Adipose tissue (tissue), 3 donors: ENCODE measurements at places on chromosomes 1 and 21. TPM values are rescaled to one million over a fixed set of nuclear protein-coding genes. Genes with fewer than 3 reads are reported as not detected.

Gene RGS4
- polyA plus RNA-seq = 8.4 TPM

Gene KCNQ4
- 0.88 TPM for polyA plus RNA-seq

Gene RPTN
- polyA plus RNA-seq = not detected

Gene OR2M3
- not detected for polyA plus RNA-seq

Gene DPT
- 628 TPM for polyA plus RNA-seq

Gene ZNF281
- polyA plus RNA-seq = 1.8 TPM

Gene DNAJC8
- 63.5 TPM for polyA plus RNA-seq

Gene HSD11B1
- polyA plus RNA-seq = 1.3 TPM

Gene MAP3K21
- polyA plus RNA-seq = 0.22 TPM

Gene YIPF1
- 16.3 TPM for polyA plus RNA-seq

Gene RASAL2
- 2.8 TPM for polyA plus RNA-seq

Gene FBXO2
- 2.7 TPM for polyA plus RNA-seq

Gene USH2A
- polyA plus RNA-seq = not detected

Gene GUCA2B
- polyA plus RNA-seq = 1.5 TPM

Gene ADAMTS1
- 26.7 TPM for polyA plus RNA-seq

Gene EXOC8
- polyA plus RNA-seq = 3.7 TPM

Gene GREM2
- polyA plus RNA-seq = 1.1 TPM

Gene PSMG1
- polyA plus RNA-seq = 26.2 TPM

Gene PCP4
- 2.0 TPM for polyA plus RNA-seq

Gene NSL1
- polyA plus RNA-seq = 8.4 TPM

Gene ADAM30
- not detected for polyA plus RNA-seq

Gene CHIA
- polyA plus RNA-seq = 0.03 TPM

Gene PTPN14
- 2.0 TPM for polyA plus RNA-seq

Gene ERRFI1
- 93.0 TPM for polyA plus RNA-seq

Gene SLC26A9
- polyA plus RNA-seq = 0.11 TPM

Gene CD1B
- not detected for polyA plus RNA-seq

Gene DUSP10
- 3.4 TPM for polyA plus RNA-seq

Gene CELA3A
- 5.3 TPM for polyA plus RNA-seq
